Mammary epithelial cell (primary cell): ENCODE measurements at places on chromosomes 16 and 17.
A peak's percentile ranks its signal among the peaks of the same experiment; 100 is the strongest.

- no peak for DNase-seq
Measured at GRCh38 chr17:81434072-81434471, 38.8 kb downstream of the BAHCC1 start.

DNA sequence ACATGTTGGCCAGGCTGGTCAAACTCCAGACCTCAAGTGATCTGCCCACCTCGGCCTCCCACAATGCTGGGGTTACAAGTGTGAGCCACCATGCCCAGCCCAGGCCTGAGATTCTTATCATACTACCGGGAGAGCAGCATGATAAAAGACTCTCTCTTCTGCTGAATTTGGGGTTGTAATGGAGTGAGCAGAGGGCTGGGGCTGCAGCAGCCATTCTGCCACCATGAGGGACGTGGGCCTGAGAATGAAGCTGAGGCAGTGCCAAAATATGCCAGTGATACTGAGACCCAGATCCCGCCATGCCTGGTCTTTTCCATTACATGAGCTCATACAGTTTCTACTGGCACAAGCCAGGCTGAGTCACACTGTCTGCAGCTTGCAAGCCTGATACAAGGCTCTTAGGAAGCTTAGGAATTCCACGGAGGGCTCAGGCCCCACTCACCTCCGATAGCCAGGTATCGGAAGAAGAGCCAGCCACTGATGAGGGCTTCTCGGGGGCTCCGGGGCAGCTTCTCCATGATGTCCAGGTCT is 19.6 kb upstream of the P2RX1 start:
- DNase-seq = peak; percentile 35

DNA sequence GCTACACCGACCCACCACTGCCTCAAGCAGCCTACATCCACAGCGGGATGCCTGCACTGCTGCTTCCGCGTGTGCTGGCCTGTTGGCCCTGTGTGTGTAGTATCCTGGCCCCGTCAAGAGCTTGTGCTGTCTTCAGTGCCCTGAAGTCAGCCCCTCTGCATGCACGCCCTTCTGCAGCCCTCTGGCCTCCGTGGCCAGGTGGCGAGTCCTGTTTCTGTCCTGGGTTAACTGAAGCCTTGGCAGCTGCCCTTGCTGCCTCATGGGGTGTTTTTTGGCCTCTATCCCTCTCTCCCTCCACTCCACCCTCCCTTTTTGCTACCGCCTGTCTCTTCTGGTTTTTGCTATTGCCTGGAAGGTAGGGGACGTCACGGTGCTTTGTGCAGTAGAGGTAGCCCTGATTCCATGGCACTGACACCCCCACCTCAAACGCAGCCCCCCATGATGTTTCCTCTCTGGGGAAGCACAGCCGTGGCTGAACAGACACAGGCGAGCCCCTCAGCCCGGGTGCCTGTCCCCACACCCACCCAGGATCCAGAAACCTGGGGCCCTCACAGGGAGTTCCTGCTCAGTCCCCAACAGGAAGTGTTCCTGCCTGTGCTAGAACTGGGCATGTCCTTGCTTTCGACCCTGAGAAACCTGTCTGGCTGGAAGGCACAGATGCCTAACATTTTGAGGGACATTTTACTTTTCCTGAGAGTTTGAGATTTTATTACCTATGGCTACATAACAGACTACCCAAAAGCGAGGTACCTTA is 18.8 kb upstream of the AMZ2 start:
- no peak for DNase-seq

- no peak for DNase-seq
Measured at GRCh38 chr16:86303787-86304678, 206.3 kb upstream of the FOXF1 start.

DNA sequence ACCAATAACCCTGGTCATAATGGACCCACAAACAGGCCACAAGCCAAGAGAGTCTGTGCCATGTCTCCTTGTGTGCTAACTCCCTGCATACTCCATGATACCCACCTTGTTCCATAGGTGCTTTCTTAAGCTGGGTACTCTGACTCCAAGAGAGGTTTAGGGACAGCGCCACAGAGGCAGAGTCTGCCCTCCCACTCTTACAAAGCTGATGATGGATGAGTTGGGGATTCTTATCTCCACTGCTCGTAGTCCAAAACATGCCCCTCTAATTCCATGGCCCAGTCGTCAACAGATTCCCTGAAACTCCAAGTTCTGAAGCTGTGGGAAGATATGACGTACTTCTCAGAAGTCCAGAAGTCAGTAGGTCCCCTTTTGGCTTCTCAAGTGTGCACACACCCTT is 184.4 kb upstream of the CCL2 start:
- no peak for DNase-seq

- no peak for DNase-seq
Measured at GRCh38 chr16:65095090-65095728, 26.7 kb downstream of the CDH11 start.
